ENCODE measurements at places on chromosomes 5 and 9.

GRCh38 chr9:108709126-108709525 is 146.7 kb downstream of the ACTL7B start:
- DNase-seq, result no peak

DNA sequence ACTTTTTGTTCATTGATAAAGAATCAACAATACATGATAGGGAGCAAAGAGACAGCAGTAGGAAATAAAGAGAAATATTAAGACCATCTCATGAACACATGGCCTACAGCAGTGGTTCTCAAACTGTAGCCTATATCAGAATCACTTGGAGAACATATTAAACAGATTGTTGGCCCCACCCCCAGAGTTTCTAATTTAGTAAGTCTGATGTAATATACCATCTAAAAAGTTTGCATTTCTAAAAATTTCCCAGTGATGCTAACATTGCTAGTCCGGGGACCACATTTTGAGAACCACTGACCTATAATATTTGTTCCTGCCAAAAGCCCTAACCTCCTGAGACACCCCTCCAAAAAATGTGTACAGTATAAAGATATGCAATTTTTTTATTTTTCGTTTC is 306.2 kb upstream of the NREP start:
- no peak for DNase-seq

- DNase-seq, result no peak
These were observed 37.5 kb upstream of the NUDT12 start for GRCh38 chr5:103600086-103600485.

DNA sequence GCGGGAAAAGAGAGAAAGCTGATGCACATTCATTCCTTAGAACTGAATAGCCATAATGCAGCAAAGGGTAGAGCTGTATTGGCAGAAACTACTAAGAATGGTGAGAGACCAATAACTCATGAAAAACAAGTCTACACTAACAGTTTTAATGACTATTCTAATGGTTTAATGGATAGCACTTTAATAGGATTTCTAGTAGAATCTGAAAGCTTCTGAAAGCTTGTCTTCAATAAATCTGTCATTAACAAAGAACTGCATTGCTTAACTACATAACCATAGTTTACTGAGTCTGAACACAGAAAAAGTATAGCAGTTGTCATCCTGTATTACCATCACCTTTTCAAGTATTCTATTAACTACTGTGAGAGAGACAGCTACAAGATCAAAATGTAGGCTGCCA is 617.8 kb upstream of the DMAC1 start:
- no peak for DNase-seq

GRCh38 chr5:171484460-171484899 is 65.0 kb downstream of the FGF18 start:
- DNase-seq, result no peak

GRCh38 chr5:82694711-82695285 is 382.4 kb downstream of the TMEM167A start:
- DNase-seq, result no peak

- no peak for DNase-seq
These were observed 605.9 kb upstream of the KLF4 start for GRCh38 chr9:108095496-108095895.

DNA sequence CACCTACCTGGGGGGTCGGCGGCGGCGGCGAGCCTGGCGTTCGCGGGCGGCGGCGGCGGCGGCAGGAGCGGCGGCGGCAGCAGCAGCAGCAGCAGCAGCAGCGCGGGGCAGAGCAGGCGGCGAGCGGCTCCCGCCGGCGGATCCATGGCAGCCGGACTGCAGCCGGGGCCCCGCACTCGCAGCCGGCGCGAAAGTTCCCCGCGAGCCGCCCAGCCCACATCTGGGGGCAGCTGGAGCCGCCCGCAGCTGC is 153 bp downstream of the ADAMTS2 start:
- DNase-seq, result no peak

- no peak for DNase-seq
These were observed 49.9 kb downstream of the COL15A1 start for GRCh38 chr9:98993570-98993945.

DNA sequence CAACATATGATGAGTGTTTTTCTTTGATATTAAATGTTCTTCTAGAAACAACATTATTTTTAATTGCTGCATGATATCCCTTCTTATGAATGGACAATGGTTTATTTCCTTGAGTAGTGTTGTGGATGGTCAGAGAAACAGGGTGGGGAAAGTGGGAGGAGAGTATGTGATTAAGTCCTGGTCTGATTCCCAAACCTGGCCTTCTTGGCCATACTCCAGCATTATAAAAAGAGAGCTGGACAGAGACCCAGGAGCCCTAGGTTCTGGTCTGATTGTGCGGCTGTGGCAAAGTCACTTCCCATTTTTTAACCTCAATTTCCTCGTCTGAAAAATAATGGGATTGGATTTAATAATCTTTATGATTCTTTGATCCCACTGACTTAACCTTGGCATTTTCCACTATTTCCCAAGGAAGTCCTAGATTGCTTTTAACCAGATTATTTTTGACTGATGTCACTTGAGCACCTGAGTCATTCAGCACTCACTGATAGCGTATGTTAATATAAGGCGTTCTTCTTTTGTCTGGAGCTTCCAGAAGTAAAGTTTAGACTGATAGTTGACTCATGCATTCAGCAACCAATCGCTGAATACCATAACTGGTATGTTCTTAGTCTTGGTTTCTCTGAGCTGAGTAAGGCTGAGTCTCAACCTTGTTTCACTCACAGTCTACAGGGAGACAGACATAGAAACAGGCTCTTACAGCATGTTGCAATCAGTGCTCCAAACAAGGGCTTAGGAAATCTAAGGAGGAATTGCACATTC is 26.2 kb downstream of the OSMR start:
- DNase-seq, result no peak

GRCh38 chr5:5492087-5492933 is 69.8 kb downstream of the ICE1 start:
- DNase-seq, result peak; percentile 24

DNA sequence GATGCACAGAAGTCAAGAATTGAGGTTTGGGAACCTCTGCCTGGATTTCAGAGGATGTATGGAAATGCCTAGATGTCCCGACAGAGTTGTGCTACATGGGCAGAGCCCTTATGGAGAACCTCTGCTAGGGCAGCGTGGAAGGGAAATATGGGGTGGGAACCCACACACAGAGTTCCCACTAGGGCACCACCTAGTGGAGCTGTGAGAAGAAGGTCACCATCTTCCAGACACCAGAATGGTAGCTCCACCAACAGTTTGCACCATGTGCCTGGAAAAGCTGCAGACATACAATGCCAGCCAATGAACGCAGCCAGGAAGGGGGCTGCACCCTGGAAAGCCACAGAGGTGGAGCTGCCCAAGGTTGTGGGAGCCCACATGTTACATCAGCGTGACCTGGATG is 104.5 kb downstream of the STK32A start:
- no peak for DNase-seq

DNA sequence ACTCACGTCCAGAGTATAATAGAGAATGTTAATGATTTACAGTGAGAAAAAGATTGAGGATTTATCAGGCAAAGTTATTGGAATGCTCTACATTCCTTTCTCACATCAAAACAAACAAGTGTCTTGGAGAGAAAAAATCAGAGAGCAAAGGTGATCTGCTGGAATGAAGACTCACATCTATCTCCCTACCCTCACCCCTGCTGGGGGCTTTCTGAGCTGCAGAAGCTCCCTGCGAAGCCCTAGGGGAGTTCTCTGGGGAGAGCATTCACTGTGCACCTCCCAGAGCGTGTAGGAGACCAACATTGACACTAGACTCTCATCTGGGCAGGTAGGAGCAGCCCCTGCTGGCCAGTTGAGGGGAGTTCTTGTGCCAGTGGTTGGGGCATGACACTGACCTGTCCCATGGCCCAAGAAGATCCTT is 76.6 kb upstream of the ADAMTS16 start:
- DNase-seq, result no peak

Data from T-helper 1 cell (primary cell).